Hematopoietic multipotent progenitor cell treated with erythropoietin and hydrocortisone succinate and interleukin-3 and kit ligand, for 6 days (in vitro differentiated cells): ENCODE measurements at places on chromosomes 1 and 21.

GRCh38 chr1:91803847-91804545 lies 82.0 kb downstream of the TGFBR3 start:
- peak; percentile 87 for DNase-seq

- no peak for DNase-seq
Observed at GRCh38 chr1:229863651-229864545, 203.1 kb upstream of the GALNT2 start.

- no peak for DNase-seq
Observed at GRCh38 chr1:30378991-30379581, 344.3 kb downstream of the MATN1 start.

- peak; percentile 48 for DNase-seq
Observed at GRCh38 chr1:193031431-193031830, 27.7 kb downstream of the UCHL5 start.

DNA sequence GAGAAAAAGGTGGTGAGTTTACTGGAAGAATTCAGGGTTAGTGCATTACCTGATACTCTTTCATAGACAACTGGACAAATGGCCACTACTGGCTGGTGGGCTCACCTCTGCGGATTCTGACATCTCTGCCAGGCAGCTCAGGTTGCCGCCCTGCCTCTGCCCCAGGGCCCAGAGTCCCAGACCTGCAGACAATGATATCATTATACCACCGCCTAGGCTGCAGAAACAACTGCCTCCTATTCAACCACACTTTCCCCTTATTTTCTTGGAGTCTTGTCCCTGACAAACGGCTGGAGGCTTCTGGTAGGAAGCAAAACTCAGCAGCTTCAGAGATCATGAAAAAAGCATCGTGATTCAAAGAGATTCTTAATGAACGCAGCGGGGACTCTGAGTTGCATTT lies 37.0 kb downstream of the IRF2BP2 start:
- DNase-seq, result no peak
